Kasumi-1 (cell line): ENCODE measurements at places on chromosomes 6 and 20.
A peak's percentile ranks its signal among the peaks of the same experiment; 100 is the strongest.

DNA sequence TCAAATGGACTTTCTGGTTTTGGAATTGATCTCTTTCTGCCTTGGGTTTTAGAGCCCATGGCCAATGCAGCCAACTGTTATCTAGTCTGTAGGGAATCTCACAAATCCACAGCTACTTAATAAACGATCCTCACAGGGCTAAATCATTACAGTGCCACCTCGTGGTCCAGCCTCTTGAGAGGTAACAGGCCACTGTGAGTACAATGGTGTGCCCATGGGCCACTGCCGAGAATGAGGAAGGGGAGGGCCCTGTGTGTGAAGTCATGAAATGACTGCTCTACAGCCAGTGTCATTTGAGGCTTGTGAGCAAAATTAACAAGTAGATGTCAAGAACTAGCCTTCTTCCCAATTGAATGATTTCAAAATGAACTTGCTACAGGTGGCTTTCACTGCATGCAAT, 54.3 kb upstream of the GMPR start:
- peak; percentile 19 for DNase-seq

- no peak for DNase-seq
Measured at GRCh38 chr20:16759181-16759563, 11.0 kb downstream of the OTOR start.

- no peak for DNase-seq
Measured at GRCh38 chr6:168559574-168560098, 118.7 kb downstream of the SMOC2 start.

- DNase-seq: no peak
Measured at GRCh38 chr6:436308-437036, 44.9 kb downstream of the IRF4 start.

- no peak for DNase-seq
Measured at GRCh38 chr6:125899726-125900182, 56.8 kb upstream of the HINT3 start.

- no peak for DNase-seq
Measured at GRCh38 chr20:4401601-4402000, 320.1 kb upstream of the PRND start.

- no peak for DNase-seq
Measured at GRCh38 chr20:20224806-20225205, 143.1 kb upstream of the INSM1 start.

DNA sequence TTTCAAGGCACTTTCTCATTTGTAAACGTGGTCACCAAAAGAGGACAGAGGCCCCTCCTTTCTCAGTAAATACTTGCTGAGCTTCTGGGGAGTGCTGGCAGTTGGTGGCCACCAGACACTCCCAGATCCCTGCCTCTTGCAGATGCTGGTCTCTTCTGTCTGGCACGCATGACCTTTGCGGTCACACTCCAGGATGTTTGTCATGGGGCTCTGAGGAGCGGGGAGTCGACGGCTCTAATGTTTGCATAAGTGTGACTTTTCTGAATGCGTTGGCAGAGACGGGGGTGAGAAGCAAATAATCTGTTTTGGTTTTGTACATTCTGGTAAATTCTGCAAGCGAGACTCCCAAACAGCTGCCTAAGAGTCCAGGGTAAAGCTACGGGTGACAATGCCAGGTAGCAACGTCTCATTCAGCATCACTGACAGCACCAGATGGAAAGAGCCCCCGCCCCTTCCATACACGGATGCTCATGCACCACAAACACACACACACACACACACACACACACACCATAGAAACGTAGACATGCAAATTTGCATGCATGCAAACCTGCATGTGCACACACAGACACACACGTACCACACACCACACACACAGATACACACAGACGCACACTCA, 101.1 kb downstream of the YTHDF1 start:
- DNase-seq: no peak

GRCh38 chr6:82169138-82169876, 78.2 kb downstream of the IBTK start:
- no peak for DNase-seq

- DNase-seq: no peak
Measured at GRCh38 chr20:51321343-51322163, 221.0 kb downstream of the NFATC2 start.

DNA sequence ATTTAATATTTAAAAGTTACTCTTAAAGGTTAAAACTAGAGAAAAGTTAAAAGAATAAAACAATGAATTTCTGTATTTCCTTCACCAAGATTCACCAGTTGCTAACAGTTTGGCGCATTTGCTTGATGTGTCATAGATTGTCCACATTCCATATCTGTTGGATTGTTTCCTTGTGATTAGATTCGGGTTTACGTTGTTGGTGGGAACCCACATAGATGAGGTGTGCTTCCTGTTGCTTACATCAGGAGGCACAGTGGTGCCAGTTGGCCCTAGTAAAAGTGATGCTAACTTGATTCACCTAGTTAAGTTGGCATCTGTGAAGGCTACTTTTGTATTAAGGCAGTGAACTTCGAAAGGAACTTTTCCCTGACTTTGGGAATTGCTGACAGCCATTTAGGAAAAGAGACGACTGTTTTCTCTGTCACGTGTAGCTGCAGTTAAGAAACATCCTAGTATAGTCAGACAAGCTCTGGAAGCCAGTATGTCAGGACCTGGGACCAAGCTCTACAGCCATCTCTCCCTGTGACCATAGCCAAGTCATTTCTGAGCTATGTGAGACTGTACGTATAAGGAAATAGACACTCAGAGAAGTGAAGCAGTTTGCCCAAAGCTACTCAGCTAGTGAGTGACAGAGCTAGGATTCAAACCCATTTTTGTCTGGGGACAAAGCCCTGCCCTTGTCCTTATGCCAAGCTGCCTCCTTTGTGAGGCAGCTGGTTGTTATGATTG, 49.0 kb downstream of the PPARD start:
- DNase-seq: no peak

- no peak for DNase-seq
Measured at GRCh38 chr20:46252352-46253091, 55.8 kb downstream of the CDH22 start.

DNA sequence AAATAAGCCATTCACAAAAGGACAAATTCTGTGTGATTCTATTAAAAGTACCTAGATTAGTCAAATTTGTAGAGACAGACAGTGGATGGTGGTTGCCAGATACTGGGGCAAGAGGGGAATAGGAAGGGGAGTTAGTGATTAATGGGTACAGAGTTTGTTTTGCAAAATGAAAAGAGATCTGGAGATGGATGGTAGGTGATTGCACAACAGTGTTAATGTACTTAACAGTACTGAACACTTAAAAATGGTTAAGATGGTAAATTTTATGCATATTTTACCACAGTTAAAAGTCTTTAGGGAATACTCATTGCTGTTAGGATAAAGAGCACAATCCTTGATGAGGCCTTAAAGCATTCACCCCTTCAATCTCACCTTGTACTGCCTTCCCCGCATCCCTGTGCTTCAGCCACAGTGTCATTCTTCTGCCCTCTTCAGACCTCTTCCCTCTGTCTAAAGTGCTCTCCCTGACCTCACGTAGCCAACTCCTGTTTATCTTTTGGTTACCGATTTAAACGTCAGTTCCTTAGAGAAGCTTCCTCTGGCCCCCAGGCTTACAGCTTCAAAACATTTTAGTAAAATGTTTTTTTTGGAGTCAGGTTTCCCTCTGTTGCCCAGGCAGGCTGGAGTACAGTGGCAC, 11.8 kb downstream of the PSMF1 start:
- no peak for DNase-seq
